ENCODE measurements at places on chromosomes 6 and 20. TPM values are rescaled to one million over a fixed set of nuclear protein-coding genes. Genes with fewer than 3 reads are reported as not detected.

SAMD10 gene
- polyA plus RNA-seq = 11.0 TPM

FOXS1 gene
- polyA plus RNA-seq = 0.99 TPM

ENPP3 gene
- not detected for polyA plus RNA-seq

TMEM217 gene
- 2.0 TPM for polyA plus RNA-seq

CENPQ gene
- 2.5 TPM for polyA plus RNA-seq

RIMS1 gene
- 0.20 TPM for polyA plus RNA-seq

GNAS-AS1 gene
- 1.2 TPM for polyA plus RNA-seq

TSBP1 gene
- polyA plus RNA-seq = not detected

TEAD3 gene
- polyA plus RNA-seq = 5.2 TPM

TNF gene
- polyA plus RNA-seq = not detected

NOTCH4 gene
- 2.8 TPM for polyA plus RNA-seq

PCK1 gene
- polyA plus RNA-seq = not detected

TOX2 gene
- polyA plus RNA-seq = 6.1 TPM

RAET1L gene
- not detected for polyA plus RNA-seq

PPIL4 gene
- polyA plus RNA-seq = 3.3 TPM

TRERF1 gene
- 3.2 TPM for polyA plus RNA-seq

SLC17A3 gene
- polyA plus RNA-seq = not detected

VPS52 gene
- 90.7 TPM for polyA plus RNA-seq

SERINC3 gene
- polyA plus RNA-seq = 105 TPM

Data from SK-N-SH (cell line).